ENCODE measurements at places on chromosomes 2 and 18.

DNA sequence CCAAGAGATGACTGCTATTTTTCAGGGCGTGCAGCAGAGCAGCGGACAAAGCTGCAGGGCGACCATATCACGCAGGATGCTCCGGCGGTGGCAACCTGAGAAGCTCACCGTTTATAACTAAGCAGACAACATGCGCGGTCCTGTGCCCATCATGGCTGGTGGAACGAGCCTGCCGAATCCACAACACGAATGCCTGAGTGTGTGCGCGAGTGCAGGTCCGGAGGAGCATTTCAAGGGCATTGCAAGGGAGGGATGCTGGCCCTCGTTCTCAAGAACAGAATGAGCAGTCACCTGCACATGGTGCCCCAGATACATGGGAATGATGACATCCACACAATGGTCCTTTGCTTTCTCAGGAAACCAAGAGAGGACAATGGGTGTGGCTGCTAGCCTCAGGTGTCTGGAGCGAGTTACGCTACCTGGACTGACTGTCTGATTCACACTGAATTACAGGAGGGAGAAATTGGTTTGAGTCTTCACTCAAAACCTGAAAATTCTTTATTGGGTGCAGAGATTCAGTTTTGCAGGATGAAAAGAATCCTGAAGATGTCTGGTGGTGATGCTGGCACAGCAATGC, 39.8 kb downstream of the TBC1D8 start:
- DNase-seq, result no peak

GRCh38 chr18:43234889-43235288, 42.4 kb downstream of the SYT4 start:
- DNase-seq, result no peak

- no peak for DNase-seq
Observed at GRCh38 chr18:13452871-13453680, 234.5 kb downstream of the LDLRAD4 start.

GRCh38 chr2:9837451-9837850, 5.8 kb upstream of the TAF1B start:
- no peak for DNase-seq

DNA sequence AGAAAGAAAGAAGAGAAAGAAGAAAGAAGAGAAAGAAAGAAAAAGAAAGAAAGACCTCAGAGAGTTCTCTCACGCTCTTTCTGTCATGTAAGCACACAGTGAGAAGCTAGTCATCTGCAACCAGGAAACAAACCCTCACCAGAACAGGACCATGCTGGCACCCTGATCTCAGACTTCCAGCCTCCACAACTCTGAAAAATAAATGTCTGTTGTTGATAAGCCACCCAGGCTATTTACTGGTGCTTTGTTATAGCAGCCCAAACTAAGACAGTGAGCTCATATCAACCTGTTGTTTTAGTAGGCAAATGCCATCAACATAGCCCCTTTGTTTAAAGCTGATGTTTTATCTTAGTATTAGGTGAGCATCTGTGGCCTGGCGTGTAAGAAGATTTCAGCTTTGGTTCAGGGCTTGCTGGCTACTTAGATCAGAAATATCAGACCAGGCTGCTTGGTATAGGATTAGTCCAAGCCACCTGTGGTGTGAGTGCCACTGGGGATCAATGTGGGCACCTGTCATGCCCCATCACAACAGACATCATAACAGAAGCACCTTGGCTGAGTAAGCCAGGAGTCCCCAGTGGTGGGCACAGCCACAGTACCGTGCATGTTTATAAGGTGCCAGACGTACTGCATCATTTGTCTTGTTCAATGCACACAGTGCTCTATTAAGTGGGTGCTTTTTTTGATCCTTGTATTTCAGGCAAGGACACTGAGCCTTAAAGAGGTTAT, 94.4 kb downstream of the LBH start:
- DNase-seq, result no peak

- DNase-seq, result no peak
Observed at GRCh38 chr2:223696719-223697118, 94.6 kb upstream of the SCG2 start.

DNA sequence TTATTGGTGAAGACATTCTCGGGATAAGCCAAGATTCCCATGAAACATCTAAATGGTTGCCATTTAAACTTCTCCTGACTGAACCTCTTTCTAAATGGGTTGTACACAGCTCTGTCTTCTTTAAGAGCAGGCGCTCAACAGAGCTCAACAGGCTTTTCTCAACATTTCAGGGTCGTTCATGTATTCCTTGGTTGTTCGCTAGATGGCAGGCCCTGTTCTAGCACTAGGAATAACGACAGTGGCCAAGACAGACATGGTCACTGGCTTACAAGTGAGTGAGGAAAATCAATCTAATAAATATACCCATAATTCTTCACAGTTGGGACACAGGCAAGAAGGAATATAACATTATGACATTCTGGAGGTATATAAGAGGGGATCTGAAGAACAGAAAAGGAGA, 154.5 kb downstream of the SMAD2 start:
- DNase-seq, result no peak
